ENCODE measurements at places on chromosomes 1 and 21.

GRCh38 chr1:3457910-3458883, 3.7 kb downstream of the ARHGEF16 start:
- no peak for DNase-seq

GRCh38 chr1:147574401-147574800, 33.1 kb downstream of the BCL9 start:
- no peak for DNase-seq

GRCh38 chr21:45308194-45309068, 20.7 kb upstream of the POFUT2 start:
- DNase-seq: no peak

GRCh38 chr1:220966041-220966440, 86.8 kb downstream of the HLX start:
- DNase-seq: no peak

GRCh38 chr1:160664573-160665051, 17.8 kb upstream of the SLAMF1 start:
- no peak for DNase-seq

DNA sequence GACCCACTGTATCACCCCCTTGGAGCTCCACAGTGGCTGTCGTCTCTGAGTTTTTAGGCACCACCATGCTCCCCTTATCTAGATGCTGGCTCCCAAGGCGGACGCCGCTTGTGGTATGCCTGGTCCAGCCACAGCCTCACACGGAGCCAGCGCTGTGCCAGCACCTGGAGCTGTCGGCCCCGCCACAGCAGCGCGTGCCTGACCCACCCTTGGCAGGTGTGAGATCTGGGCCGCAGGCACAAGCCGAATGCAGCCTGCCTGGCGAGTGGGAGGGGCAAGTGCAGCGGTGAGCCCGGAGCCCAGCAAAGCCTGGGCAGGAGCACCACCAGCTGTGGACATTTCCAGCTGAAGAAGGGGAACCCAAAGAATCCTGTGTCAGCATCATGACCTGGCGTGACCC, 91.9 kb upstream of the BACE2 start:
- DNase-seq: no peak

- DNase-seq: no peak
Measured at GRCh38 chr1:62040450-62040849, 154.2 kb upstream of the L1TD1 start.

DNA sequence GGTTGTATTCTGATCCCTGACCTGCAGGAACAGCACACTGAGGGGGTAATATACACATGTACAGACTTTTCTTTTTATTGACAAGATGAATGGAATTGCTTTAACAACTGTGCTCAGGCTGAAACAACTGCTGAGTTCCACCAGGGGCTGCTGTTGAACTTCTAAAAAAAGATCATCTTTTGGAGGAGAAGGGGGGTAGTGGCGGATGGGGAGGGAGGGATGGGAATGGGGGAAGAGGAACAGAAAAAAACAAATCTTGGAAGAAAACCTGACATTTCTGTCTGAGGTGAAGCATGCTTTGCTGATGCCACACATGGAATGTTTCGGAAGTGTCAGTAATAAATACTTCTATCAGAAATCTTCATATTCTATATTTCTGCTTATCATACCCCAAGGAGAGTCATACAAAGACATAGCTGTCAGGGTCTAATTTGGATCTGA, 75.0 kb downstream of the RWDD3 start:
- DNase-seq: no peak

- no peak for DNase-seq
Measured at GRCh38 chr1:10814976-10815857, 18.8 kb upstream of the CASZ1 start.

DNA sequence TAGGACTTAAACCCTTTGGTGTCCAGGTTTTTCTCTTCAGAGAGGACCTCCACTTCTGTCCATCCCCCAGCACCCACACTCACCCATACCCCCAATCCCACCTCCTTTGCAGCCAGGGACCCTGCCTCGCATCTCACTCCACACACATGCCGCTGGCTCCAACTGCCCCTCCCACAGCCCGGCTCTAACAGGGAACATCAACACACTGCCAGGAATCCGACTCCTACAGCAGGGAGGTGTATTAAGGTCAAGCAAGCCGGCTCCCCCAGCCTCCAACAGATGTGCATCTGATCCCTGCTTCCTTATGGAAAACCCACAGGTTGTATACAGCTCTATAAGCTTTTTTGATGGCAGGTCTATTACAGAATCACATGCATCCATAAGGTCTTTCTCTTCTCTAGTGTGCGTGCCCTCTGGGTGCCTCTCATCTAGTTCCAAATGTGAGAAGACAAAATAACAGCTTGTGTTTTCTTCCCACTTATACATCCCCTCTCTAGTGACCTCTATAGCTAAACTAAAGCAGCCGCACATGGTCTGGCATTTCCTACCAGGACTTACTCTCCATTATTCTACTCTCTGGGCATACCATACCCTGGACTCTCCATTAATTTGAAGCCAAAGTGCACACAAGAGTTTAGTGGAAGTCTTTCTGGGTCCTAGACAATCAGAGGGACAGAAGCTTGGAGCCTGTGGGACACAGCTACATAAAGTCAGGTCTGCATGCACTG, 16.3 kb downstream of the PIK3C2B start:
- DNase-seq: no peak

GRCh38 chr1:12194666-12195216, 27.9 kb downstream of the TNFRSF1B start:
- no peak for DNase-seq

- no peak for DNase-seq
Measured at GRCh38 chr1:53733447-53733931, 5.5 kb downstream of the GLIS1 start.

DNA sequence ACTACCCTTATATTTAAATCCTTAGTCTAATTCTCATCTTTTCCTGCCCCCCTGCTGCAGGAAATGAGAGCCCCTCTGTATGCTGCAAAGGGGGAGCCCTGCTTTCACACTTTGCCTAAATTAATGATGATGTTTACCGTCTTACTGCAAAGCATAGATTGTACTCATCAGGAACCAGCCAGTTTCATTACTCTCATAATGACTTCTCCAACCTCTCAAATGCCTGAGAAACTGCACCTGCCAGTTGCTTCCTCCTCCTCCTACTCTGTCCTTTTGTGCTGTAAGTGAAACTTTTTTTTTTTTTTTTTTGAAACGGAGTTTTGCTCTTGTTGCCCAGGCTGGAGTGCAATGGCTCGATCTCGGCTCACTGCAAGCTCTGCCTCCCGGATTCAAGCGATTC, 101.7 kb downstream of the ADSS2 start:
- no peak for DNase-seq

DNA sequence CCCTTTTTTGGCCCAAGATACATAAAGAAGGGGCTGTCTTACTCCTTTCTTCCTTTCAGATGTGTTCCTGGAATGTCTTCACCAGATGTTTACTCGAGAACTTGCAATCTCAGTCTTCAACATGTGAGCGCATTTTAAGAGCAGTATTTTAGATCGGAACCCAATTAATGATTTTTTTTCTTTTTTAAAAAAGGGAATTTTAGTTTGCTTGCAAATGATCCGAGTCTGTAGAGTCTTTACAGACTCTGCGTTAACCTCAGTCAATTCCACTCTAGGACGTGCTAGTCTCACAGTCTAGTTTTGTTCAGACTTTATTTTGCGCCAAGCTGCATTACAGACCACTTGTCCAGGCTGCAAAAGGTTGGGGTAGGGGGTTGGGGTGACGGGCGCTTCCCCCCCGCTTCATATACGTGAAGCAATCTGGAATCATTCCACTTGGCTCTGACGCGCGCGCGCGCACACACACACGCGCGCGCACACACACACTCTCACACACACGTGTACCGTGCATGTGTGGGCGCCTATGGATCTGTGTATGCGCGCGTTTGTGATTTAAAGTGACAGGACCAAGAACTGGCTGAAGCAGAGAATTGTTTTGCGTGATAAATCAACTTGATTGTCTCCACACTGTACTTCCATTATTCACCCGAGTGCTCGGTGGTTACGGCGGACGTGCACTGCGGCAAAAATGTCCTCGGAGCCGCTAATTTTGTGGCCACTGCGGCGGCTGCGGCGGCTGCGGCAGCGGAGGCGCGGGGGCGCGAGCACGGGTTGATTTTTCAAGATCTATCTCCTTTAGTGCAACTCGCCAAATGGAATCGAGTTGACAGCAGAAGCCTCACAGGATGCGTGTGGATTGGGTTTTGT, 25.6 kb upstream of the NFIA start:
- DNase-seq: no peak

GRCh38 chr1:154713005-154713404, 105.0 kb upstream of the ADAR start:
- DNase-seq: no peak

GRCh38 chr1:186785503-186785902, 43.2 kb upstream of the PLA2G4A start:
- no peak for DNase-seq

GRCh38 chr21:41681939-41682718, 84.7 kb downstream of the RIPK4 start:
- no peak for DNase-seq

- no peak for DNase-seq
Measured at GRCh38 chr1:7127322-7128075, 342.2 kb downstream of the CAMTA1 start.

DNA sequence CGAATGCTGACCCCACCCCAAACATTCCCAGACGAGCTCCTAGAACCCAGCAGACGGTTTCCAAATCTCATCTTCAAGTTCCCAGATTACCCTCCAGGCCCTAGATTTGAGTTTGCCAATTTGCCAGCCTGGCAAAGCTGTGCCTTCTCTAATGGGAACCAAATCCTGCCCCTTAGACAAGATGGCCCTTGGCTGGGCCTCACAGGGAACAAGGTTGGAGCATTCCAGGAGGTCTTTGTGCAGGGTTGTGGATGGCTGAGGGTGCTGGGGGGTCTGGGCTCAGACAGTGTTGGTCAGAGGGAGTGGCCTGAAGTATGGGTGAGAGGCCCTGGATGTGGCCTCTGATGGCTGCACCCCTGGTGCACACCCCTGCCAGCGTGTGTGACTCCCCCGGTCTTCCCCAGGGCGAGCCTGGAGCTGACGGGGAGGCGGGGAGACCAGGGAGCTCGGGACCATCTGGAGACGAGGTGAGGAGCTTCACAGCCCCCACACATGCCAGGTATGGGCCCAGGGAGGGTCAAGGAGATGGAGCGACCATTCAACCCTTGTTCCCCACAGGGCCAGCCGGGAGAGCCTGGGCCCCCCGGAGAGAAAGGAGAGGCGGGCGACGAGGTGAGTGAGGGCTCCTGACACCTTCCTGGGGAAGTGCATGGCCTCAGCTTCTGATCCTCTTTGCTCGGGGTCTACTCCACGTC, 10.2 kb downstream of the COL6A1 start:
- DNase-seq: peak; percentile 3

- no peak for DNase-seq
Measured at GRCh38 chr1:27509127-27510080, 19.4 kb upstream of the WASF2 start.

DNA sequence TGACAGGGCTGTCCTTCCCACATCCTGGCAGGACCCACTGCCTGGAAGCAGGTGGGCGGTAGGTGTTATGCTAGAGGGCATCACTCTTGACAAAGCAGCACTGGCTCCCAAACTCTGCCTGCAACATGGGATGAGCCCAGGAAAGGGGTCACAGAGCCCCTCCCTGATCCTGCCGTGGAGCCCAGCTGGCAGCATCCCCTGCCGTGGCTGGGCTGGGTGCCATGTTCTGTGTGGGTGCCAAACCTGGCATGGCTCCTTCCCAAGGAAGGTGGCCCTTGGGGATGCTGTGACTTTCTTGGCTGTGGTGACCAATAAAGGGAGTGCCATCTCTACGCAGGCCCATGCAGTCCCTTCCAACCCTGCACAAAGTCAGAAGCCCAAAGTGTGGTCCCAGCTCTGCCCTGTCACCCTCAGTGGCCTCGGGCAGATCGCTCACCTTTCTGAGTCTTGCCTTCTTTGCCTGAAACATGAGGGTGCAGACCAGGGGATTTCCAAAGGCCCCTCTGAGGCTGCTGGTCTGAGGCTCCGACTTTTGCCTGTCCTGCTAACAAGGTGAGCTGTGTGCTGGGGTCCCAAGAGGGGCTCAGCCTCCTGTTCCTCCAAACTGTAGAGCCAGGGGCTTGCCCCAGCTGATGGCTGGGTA, 6.0 kb downstream of the CDK18 start:
- no peak for DNase-seq

- DNase-seq: no peak
Measured at GRCh38 chr1:248840946-248841345, 2.9 kb downstream of the ZNF672 start.

- DNase-seq: no peak
Measured at GRCh38 chr1:42165511-42166210, 1.1 kb upstream of the GUCA2A start.

GRCh38 chr1:219359126-219359525, 185.4 kb downstream of the LYPLAL1 start:
- DNase-seq: no peak

- no peak for DNase-seq
Measured at GRCh38 chr21:42461881-42462877, 33.8 kb downstream of the RSPH1 start.

DNA sequence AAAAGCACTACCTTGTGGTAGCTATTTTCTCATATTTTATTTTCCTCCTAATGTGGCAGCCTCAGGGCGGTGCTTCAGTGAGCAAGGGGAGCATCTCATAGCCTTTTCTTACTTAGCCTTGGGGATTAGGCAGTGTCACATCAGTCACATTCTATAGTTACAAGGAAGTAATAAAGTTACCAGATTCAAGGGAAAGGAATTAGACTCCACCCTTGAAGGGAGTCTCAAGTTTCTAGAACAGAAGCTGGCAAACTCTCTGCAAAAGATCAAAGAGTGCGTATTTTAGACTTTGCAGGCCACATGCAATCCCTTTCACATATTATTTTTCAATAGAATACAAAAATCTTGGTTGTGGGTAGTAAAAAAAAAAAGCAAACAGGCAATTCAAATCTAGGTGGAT, 350.4 kb downstream of the AMY1C start:
- DNase-seq: no peak

- DNase-seq: no peak
Measured at GRCh38 chr1:225914947-225915346, 9.1 kb downstream of the PYCR2 start.

- no peak for DNase-seq
Measured at GRCh38 chr1:89516055-89516454, 8.6 kb upstream of the LRRC8B start.

DNA sequence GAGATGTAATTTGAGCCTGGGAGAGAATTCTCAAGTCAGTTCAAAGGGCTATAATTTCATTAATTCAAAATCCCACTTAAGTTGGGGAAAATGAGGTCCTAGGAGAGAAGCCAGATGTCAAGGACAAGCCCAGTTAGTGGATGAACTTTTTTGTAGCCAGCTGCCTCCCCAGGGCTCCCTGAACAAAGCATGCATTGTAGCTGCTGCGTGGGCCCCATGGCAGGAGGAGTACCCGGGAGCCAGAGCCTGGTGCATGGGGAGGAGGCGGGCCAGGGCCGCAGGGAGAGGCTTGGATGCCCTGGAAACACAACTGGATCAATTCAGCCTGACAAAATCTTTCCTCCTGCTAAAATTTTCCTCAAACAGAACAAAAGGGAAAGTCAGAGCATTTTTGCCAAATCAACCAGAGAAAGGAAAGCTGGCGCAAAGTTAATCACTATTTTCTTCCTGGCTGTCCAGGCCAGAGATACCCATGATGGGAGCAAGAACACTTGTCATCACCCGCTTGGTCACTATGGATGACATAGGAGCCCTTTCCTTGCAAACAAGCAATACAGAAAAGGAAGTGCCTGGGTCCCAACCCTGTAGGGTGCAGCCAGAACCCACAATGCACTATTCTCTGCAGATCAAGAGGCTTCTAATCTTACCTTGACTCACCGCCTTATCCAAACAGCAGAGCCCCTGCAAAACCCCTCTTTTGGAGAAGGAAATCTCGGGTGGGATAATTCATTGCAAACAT, 248.1 kb upstream of the RAB4A start:
- DNase-seq: no peak
